Neuronal stem cell (in vitro differentiated cells): ENCODE measurements at places on chromosomes 13 and 19.

DNA sequence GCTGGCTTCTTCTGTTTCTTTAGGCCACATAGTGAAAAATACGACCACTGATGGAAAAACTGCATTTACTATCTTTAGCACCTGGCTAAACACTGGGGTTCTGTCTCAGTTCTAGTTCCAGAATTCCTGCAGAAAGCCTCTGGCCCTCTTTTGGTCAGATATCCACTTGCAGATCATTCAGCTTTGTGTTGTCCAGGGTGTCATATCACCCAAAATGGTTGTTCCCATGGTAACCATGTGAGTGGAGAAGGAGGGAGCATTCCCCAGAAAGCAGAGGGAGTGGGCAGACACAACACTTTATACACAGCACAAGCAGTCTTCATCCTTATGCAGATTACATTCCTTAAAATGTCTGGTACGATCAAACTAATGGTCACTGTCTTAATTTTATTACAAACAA is 73.5 kb downstream of the CAB39L start:
- DNase-seq = peak; percentile 20

DNA sequence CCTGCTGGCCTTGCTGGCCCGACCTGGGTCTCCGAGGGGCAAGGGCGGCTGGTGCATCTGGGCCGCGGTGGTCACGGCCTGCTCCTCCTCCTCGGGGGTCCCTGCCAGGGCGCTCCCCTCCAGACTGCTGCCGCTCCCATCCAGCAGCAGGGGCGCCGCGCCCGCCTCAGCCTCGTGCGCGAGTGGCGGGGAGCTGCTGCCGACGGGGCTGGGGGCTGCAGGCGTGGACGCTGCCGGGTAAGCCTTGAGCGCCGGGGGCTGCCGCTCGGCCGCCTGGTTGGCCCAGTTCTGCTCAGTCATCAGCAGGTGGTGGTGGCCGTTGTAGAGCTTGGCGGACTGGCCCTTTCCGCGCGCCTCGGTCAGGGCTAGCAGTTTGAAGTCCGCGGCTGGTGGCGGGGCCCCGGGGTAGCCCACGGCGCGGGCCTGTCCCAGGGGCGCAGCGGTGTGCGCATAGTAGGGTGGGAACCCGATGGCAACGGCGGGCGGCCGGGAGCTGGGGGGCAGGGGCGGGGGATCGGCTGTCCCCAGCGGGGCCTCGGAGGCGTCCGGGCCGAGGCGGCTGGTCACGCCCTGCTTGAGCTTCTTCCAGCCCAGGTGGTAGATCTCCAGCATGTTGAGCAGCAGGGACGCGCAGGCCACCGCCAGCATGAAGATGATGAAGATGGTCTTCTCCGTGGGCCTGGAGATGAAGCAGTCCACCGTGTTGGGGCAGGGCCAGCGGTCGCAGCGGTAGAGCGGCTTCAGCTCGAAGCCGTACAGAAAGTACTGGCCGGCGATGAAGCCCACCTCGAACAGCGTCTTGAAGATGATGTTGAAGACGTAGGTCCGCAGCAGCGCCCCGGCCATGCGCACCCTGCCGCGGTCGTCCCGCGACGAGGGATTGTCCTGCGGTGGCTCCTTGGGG is 18.6 kb downstream of the GJA3 start:
- no peak for DNase-seq

DNA sequence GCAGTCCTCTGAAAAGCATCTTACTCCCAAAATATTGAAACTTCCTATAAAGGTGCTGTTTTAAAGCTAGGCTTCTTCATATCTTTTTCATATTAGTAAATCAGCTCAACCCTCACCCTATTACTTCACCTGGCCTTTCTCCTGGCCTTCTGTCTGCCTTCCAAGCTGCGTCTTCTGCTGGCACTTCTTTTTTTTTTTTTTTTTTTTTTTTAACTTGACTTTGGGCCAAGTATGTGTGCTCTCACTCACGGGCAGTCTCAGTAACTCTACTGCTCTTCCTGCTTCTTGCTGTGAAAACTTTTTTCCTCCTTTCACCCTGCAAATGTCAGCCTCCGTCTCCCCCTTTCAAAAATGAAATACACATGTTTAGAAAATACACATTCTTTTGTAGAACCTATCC is 41.2 kb upstream of the KCTD4 start:
- DNase-seq = no peak

DNA sequence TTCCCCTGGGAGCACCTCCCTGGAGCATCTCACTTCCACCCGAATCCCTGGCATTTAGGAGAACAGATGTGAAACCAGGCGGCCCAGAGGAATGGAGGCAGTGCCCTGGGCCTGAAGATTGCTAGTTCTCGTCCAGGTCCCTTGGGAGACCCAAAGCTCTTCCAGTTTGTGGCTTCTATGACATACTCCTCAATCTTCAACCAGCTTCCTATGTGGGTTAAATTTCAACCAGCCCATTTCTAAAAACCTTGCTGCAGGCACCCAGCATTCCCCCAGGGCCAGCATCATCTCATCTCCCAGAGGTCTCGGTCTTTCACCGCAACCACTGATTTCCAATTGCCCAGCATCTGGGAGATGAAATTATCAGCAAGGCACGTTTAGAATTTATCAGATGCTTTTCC is 46.0 kb upstream of the STK24 start:
- no peak for DNase-seq

GRCh38 chr13:98044301-98044700 is 90.8 kb downstream of the IPO5 start:
- DNase-seq = no peak

DNA sequence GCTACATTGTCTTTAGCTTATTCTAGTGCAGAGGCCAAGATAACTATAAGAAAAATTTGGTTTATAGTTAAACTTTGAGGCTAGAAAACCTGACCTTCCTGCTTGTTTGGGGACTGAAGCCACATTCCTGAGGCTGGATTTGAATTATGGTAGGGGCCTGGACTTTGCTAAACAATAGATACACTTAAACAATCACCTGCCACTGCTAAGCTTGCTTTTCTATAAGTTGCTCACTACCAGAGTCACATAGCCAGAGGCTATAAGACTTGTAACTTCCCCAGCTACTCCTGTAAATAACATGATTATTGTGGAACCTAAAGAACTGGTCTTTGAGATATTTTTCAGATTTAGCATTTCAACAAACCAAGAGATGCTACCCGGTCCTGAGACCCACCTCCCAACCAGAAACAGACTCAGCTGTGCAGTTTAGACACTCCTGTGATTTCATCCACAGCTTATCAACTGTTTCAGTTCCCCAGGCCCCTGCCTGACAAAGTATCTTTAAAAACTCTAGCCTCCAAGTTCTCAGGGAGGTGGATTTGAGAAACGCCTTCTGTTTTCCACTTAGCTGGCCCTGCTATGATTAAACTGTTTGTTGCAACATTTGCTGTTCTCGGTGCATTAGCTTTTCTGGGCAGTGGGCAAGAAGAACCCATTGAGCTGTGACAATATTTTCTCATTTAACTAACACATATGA is 77.7 kb downstream of the MIPEP start:
- DNase-seq = no peak

- DNase-seq = no peak
These were observed 700 bp downstream of the ZNF816 start for GRCh38 chr19:52961981-52962380.

DNA sequence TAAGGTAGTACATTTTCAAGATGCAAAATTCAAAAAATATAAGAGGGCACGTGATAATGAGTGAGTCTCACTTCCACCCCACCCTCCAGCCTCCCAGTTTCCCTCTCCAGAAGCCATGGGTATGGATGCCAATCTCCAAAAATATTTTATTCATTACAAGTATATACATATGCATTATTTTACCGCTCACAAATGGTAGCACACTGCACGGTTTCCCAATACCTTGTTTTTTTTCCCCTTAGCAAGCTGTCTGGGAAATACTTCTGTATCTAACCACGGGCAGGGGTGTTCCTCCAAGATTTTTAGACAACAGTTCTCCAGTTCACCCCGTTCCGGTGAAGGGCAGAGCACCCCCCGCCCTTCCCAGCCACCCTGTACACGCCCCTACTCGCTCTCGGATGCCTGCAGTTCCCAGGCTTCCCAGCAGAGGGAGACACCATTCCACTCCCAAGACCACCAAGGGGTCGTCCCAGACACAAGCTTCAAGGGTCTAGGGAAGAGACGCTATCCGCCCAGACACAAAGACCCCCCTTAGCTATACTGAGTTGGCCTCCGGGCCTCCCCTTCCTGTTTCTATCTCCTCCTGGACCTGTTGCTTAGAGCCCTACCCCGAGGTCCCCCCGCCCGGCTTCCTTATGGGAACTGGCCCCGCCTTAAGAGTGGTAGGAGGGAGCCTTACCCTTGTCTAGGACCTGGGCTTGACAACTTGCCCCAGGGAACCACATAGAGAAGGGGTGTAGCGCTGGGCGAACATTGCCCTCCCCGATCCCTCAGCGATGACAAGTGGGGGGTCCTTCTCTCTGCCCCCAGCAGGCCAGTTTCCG is 1.1 kb upstream of the FXYD3 start:
- peak; percentile 91 for DNase-seq

- no peak for DNase-seq
These were observed 42.8 kb upstream of the MEDAG start for GRCh38 chr13:30863231-30863630.

- DNase-seq = no peak
These were observed 321.2 kb downstream of the DIAPH3 start for GRCh38 chr13:59842507-59842906.

DNA sequence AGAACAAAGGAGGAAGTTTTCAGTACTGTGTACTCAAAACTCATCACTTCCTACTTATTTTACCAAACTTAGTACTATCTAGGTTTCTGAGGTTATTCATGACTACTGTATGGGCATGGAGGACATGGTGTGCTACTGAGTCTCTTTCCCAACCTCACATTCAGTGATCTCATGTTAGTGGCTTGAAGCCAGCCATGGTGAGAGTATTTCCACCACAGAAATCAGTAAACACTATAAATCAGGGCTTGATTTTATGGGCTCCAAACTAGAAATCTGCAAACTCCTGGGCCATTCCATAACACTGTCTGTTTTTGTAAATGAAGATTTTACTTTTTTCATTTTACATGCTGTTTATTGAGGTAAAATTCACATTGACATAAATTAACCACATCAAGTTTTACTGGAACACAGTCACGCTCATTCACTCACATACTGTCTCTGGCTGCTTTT is 19.7 kb downstream of the MED26 start:
- DNase-seq = no peak

- no peak for DNase-seq
These were observed 34.5 kb downstream of the SHISA2 start for GRCh38 chr13:26017196-26017921.
